ENCODE measurements at places on chromosomes 12 and 14. TPM values are rescaled to one million over a fixed set of nuclear protein-coding genes. Genes with fewer than 3 reads are reported as not detected.
A peak's percentile ranks its signal among the peaks of the same experiment; 100 is the strongest.

The P2RX2 gene
- total RNA-seq = not detected

DNA sequence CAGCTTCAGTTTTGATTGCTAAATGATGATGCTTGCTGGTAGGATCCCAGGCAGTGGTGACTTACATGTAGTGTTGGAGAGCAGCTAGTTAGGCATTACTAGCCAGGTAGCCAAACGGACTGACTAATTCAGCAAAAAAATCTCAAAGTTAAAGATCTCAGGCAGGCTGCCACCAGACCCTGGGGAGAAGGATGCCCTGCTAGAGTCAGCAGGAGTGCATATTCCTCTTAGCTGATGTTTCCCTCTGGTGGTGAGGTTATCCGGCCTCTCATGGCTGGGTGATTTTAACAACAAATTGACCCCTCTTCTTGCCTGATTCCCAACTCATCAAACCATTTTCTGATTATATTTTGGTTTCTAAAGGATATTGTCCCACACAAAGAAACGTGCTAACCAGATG lies 2.8 kb downstream of the EFS start:
- H3K4me1 ChIP-seq = peaks cover 3% of the 10 kb centered on the region
- H3K4me3 ChIP-seq = no peak overlapping the region
- peaks cover 26% of the 10 kb centered on the region for H3K27me3 ChIP-seq
- no peaks in the 10 kb centered on the region for H3K36me3 ChIP-seq

- H3K36me3 ChIP-seq = peaks cover 22% of the 10 kb centered on the region
- peak overlapping the region; percentile 21 for H3K27ac ChIP-seq
- H3K4me1 ChIP-seq = peaks cover 48% of the 10 kb centered on the region
- DNase-seq = peak; percentile 77
- H3K4me3 ChIP-seq = no peak overlapping the region
Measured at GRCh38 chr12:55724226-55724939, 4.2 kb downstream of the RDH5 start.

The STAC3 gene
- 4.1 TPM for total RNA-seq

- DNase-seq = no peak
- peak overlapping the region; percentile 19 for H3K27ac ChIP-seq
- no peaks in the 10 kb centered on the region for H3K27me3 ChIP-seq
- peaks cover 37% of the 10 kb centered on the region for H3K4me1 ChIP-seq
- peaks cover 21% of the 10 kb centered on the region for H3K36me3 ChIP-seq
- no peak overlapping the region for H3K4me3 ChIP-seq
Measured at GRCh38 chr14:24092110-24092504, 2.0 kb upstream of the PCK2 start.

Measured in activated CD4-positive, alpha-beta memory T cell treated with anti-CD3 and anti-CD28 coated beads, Interleukin-2, amount 10 ng/mL, durations not matched to agents 7 days and 5 days (primary cell).